Fibroblast of the aortic adventitia (primary cell): ENCODE measurements at places on chromosomes 5 and 9. TPM values are rescaled to one million over a fixed set of nuclear protein-coding genes. Genes with fewer than 3 reads are reported as not detected.

RORB gene
- total RNA-seq = 1.8 and 22.0 TPM in 2 replicates

DNA sequence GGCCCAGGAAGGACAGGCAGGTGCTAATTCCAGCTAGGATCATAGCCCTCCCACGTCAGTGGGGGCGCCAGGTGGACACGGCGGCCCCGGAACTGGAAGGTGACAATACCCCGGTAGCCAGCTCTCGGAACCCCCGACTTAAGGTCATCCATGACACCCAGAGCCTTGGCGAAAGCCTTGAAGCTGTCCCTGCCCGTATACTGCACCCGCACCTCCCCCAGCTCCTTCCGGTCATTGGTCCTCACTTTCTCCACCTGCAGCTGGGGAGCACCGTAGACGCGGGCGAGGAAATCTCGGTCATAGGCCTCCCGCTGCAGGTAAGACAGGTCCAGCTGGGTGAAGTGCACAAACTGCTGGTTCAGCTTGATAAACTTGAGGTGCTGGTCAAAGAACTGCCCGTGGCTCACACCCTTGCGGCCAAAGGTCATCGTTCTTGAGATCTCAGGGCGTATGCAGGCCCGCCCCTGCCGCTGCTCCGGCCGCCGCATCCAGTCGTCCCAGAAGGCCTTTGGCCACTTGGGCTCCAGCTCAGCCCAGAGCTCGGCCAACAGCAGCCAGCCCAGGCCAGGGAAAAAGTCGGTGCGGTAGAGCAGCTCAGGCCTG lies 10.9 kb downstream of the MGAT1 start:
- DNase-seq = no peak

SPAG8 gene
- 0.81 and 3.3 TPM in 2 replicates for total RNA-seq

DNA sequence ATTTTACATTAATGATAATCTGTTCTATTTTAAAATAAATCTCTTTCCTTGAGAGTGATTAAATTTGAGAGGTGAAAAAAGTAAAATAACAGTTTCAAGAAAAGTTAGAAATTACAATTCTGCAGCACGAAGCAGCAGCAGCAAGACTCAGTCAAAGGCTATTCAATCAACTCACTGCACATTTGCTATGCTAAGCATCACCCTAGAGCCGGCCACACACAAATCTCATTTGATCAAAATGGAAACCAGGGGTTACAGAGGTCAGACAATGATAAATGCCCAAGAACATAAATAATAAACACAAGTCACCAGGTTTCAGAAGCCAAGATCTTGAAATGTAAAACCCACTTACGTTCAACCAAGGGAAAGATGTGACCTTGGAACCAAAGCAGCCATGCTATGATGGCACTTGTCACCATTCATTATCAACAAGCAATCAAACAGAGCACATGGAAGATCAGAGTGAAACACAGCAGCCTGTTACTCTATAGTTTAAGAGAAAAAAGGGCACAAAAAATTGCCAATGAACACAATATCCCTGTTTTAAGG lies 136.0 kb downstream of the EPB41L4A start:
- no peak for DNase-seq

- DNase-seq = no peak
These were observed 57.4 kb downstream of the DAP start for GRCh38 chr5:10703676-10704075.

DNA sequence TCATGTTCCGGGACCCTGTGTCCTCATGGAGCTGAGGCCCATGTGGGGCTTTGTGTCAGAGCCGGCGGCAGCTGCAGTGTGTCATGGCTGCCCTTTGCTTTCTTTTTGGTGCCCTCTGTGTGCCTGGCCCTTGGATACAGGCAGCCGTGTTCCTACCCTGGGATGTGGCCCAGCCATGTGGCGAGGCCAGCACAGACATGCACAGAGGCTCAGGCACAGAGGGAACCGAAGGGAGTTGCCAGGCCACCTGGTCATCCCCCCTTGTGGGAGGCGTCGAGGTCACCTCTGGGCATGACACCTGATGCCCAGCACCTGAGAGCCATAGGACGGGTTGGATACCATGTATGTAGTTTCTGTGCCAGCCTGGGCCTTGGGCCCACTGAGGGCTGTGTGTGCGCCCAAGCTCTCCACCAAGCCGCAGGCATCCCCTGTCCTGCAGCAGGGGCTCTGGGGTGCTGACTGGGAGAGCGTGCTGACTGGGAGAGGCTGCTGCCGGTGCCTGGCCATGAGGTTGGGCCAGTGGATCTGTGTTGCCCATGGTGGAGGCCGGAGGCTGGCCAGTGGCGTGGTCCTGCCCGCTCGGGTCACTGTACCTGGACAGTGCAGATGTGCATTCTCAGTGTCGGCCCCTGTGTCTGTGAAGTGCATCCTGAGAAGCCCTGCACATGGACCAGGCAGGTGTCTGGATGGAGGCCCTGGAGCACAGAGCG lies 4.8 kb downstream of the NKD2 start:
- DNase-seq = no peak

ZFP2 gene
- 0.36 and 2.7 TPM in 2 replicates for total RNA-seq

DNA sequence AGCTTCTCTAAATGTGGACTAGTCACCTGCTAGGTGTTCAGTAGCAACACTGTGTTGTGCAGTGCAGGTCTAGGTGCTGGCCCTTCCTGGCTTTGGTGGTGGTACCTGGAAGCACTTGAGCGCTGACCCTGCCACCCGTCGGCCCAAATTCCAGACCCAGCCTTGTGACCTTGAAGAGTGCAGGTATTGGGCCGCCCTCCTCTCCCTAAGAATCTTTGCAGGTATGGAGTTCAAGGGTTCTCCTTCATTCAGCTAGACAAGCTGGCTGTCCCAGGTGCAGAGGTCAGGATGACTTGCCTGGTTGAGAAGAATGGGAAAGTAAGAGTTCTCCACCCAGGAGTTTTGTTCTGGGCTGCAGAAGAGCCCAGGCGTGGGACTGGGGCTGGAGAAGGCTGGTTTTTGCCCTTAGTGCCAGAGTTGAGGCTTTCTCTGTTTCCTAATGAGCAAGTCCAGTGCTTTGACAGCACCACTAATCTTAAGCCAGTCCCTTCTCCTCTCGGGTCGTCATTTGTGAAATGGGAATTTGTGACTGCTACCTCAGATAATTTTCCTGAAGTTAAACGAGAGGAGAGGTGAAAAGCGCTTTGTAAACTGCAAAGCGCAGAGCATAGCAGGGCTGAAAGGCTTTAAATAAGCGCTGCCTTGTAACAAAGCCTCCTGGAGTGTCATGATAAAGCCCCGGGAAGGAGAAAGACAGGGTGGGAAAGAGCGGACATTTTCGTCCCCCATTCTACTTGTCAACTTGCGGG lies 4.0 kb downstream of the FOXE1 start:
- no peak for DNase-seq

PITX1 gene
- 1.5 TPM in 1 of 2 replicates, not detected in the other for total RNA-seq

GRCh38 chr9:8883321-8883720 lies 1083.7 kb upstream of the DMAC1 start:
- no peak for DNase-seq

MUSK gene
- 1.4 TPM in 1 of 2 replicates, not detected in the other for total RNA-seq

DNA sequence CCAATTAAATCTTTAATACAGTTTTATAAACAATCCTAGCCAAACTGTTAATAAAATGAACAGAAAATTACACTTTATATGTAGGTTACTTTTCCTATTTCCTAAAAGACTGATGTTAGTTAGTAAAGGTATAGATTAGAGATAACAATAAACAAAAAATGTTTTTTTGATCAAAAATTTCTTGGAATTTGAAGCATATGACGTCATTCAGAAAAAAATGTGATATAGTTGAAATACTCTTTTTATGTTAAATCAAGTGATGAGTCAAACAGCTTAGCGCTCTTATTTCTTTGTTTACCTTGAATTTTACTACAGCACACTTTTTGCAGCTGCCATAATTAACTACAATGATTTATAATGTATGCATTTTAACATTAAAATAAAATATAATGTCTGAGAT lies 195.8 kb downstream of the SLC12A2 start:
- DNase-seq = no peak

DNA sequence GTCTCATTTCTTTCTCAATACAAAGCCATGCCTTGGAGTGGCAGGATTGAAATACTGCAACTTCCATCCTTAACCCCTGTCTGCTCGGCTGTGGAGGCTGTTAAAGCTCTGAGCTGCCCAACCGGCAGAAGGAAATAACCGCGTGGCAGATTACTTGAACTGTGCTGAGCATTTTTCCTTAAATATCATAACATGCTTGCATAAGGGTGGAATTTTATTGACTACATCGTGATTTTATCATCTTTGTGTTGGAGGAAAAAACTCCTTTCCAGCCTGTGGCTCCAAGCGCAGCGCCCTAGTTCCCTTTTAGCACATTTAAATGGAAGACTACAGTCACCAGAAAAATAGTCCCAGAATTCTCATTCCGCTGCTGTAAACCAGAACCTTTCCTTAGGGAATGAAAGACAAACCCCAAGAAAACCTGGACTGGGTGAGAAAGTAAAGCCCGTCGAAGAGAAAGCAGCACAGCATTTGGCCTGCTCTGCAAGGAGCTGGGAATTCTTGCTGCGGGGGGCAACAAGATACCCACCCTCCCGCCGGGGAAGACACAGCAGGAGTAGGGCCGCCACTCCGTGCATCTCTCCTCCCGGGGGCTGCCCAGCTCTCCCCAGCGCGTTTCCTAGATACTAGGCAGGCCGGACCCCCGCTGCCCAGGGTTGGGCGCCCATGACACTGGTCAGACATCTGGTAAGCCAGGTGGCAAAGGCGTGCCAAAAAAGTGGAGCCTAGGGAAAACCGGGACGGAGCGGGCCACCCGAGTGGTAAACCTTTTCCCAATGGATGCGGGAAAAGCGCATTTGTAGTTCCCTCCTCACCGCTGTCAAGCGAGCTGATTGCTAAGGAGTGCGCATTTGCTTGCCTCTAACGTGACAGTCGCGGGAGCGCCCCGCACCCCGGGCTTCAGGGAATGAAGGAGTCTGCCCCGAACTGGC lies 1.3 kb downstream of the SHC3 start:
- peak; percentile 78 for DNase-seq

PAEP gene
- not detected in 2 replicates for total RNA-seq

- peak; percentile 53 for DNase-seq
These were observed 64.8 kb downstream of the HABP4 start for GRCh38 chr9:96514800-96515158.

DNA sequence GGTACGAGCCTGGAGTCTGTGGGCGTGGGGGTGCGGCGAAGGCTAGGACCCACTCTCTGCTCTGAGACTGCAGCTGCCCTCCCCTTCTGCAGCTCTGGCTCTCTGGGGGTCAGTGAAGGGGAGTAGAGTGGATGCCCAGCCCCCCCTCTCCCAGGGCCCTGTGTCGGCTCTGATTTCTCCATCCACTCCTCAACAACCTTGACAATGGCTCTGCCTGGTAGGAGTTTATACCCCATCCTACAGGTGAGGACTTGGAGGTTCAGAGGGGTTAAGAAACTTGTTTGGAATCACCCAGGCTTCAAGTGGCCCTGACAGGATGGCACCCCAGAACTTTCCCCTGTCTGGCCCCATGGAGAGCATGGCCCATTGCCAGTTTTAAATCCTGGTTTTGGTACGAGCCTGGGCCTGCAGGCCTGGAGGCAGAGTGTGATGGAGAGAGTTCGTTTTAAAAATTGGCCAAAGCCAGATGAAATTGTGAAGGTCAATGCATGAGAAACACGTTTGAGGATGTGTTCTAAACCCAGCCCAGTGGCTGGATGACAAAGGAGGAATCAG lies 22.3 kb downstream of the NCS1 start:
- DNase-seq = no peak

GADD45G gene
- total RNA-seq = 0.36 and 6.1 TPM in 2 replicates

- no peak for DNase-seq
These were observed 70.8 kb upstream of the COL5A1 start for GRCh38 chr9:134570711-134571325.

DNA sequence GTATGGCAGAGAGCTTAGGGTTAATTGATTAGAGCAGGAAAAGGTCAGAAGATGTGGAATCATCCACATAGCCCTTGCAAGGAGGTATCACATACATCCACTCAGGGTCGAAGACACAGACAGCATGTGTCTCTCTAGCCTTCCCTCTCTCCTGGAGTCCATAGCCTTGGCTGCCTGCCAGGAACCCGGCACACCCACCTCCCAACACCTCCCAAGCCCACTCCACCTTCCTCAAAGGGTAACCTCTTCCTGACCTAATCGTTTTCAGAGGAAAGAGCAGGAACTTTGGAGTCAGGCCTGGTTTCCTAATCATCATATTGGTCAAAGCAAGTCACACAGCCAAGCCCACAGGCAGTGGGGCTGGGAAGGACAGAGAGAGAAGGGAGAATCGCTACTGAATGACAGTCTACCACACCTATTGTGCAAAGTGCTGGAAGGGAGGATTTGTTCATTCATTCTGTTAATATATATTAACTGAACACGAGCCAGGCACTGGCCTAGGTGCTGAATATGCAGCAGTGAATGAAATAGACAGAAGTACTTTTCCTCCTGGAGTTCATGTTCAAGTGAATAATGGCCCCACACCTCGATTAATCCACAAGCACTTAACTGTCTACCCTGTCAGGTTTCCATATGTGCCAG lies 107.8 kb downstream of the KCNIP1 start:
- DNase-seq = no peak

DNA sequence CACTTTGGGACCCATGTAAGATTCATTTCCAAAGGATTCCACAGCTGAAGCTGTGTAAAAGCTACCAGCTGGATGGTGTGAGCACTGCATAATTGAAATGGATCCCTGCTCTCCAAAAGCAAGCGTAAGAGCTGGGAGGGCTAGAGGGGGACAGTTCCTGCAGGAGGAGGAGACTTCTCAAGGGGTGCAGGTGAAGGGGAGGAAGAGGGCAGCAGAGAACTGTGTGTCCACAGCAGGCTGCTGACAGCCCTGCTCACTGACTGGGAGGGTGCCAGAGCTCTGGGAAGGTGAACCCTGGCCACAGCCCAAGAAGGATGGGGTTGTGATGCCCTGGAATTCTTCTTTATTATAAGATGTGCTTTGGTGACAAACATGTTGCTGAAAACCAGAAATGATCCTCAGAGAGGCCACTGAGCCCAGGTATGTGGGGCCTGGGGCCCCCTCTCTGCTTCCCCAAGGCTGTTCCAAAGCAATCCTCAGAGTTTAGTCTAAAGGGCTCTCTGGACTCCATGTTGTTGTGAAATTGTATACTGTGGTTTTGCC lies 112.8 kb upstream of the SLC25A48 start:
- no peak for DNase-seq

IL13 gene
- not detected in 2 replicates for total RNA-seq

GRCh38 chr5:41127967-41128690 lies 57.0 kb upstream of the MROH2B start:
- no peak for DNase-seq

GRIN1 gene
- not detected in 2 replicates for total RNA-seq

GABRA6 gene
- not detected in 2 replicates for total RNA-seq

DNA sequence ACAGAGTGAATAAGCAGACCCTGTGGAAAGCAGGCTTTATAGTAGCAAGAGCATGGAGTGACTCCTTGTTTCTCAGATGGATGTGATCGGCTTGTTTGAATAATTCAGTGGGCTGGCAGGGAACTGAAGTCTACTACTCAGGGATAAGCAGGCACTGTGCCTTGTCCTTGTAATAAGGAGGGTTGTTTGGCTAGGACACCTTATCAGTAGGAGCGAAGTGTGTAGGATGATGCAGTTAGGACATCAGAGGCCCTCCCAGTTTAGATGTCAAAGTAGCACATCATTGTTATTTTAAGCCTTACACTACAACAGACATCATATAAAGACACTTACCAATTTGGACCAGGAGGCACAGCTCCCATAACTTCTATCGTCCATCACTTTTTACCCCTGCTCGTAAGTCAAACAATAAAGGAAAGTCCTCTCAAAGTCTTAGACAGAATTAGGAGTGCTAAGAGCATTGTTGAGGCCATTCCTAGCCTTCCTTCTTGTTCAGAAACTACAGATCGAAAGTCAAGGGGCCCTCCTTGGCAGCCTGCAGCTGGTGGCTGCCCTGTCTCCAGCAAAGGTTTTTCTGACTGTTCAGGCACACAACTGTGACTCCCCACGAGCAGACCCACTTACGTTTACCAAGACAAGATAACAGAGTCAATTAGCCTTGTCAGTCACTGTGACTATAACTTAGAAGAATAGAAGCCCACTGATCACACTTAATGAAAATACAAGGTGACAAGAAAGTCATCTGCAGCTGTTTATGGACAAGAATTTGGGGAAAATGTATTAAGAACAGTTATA lies 218.6 kb downstream of the SNX18 start:
- DNase-seq = peak; percentile 23
